ENCODE measurements at places on chromosomes 12 and 14.
A peak's percentile ranks its signal among the peaks of the same experiment; 100 is the strongest.

- DNase-seq = no peak
These were observed 61.1 kb downstream of the HRK start for GRCh38 chr12:116820064-116820656.

GRCh38 chr12:59874781-59875180 lies 279.0 kb downstream of the SLC16A7 start:
- peak; percentile 33 for DNase-seq

DNA sequence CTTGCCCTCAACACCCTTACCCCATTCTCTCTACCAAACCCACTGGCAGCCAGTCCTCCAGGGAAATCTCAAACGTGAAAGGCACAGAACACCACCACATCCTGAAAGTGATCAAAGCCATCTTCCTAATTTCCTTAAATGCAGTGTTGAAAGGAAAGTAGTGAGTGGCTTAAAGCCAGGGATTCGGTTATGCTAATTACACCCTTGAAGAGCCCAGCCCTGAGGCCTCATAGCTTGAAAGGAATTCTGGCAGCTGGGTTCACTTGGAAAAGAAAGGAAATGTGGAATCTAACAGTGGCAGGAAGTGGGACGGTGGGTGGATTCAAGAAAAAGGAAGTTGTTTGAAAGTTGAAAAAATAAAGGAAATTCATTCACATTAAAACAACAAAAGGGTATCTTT lies 73.0 kb upstream of the FICD start:
- no peak for DNase-seq

- DNase-seq = no peak
These were observed 8.1 kb downstream of the CIT start for GRCh38 chr12:119868992-119869391.

GRCh38 chr14:63881926-63882325 lies 29.1 kb downstream of the SYNE2 start:
- no peak for DNase-seq
